ENCODE measurements at places on chromosomes 3 and 15. TPM values are rescaled to one million over a fixed set of nuclear protein-coding genes. Genes with fewer than 3 reads are reported as not detected.

A4GNT gene
- total RNA-seq: not detected

P3H2 gene
- 76.2 TPM for total RNA-seq

CEP19 gene
- 2.7 TPM for total RNA-seq

LNP1 gene
- 3.0 TPM for total RNA-seq

AMIGO3 gene
- total RNA-seq: not detected

BFSP2 gene
- total RNA-seq: not detected

DNAH12 gene
- not detected for total RNA-seq

AMT gene
- total RNA-seq: 1.9 TPM

CLSTN2 gene
- 0.53 TPM for total RNA-seq

Measured in hair follicular keratinocyte (primary cell).